ENCODE measurements at places on chromosomes 13 and 19.

DNA sequence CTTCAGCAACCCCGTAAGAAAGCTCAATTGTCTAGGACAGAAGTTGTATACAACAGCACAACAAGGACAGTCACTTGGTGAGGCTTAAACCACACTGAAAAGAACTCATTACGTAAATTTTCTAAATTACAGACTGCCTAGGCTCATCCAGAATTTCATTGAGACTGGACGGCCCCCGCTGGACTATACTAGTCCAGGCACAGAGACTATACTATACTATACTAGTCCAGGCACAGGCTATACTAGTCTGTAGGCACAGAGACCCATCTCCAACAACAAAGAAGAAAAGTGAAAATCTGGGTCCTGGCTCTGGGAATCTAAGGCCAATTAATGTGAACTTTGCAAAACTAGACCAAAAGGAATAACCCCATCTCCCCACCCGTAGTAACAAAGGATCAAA is 700 bp downstream of the ZNF816 start:
- no peak for DNase-seq

GRCh38 chr13:97261254-97262005 is 39.3 kb downstream of the MBNL2 start:
- no peak for DNase-seq

GRCh38 chr13:27170516-27171243 is 931 bp downstream of the USP12 start:
- DNase-seq: no peak

- no peak for DNase-seq
Observed at GRCh38 chr19:2604747-2605329, 97.7 kb downstream of the GNG7 start.

DNA sequence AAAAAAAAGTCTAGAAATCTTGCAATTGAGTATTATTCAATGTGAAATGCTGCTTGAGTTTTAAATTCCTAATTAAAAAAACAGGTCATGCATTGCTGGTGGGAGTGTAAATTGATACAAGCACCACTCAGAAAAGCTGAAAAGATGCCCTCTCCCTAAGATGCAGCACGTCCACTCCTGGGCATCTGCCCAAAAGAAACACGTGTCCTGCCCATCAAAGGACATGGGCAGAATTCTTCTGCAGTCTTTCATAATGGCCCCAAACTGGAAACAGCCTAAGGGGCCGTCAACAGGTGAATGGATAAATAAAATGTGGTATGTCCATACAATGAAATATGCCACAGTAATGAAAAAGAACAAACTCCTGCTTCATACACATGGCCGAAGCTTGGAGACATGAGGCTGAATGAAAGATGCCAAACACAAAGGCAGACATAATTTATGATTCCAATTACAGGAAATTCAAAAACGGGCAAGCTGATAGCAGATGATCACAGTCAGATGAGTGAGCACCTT is 7.8 kb downstream of the POU2F2 start:
- DNase-seq: no peak

GRCh38 chr19:39926170-39926760 is 8.2 kb downstream of the FCGBP start:
- no peak for DNase-seq

GRCh38 chr13:39836038-39836437 is 180.6 kb downstream of the COG6 start:
- no peak for DNase-seq

GRCh38 chr13:51807041-51807440 is 3.1 kb upstream of the DHRS12 start:
- no peak for DNase-seq

DNA sequence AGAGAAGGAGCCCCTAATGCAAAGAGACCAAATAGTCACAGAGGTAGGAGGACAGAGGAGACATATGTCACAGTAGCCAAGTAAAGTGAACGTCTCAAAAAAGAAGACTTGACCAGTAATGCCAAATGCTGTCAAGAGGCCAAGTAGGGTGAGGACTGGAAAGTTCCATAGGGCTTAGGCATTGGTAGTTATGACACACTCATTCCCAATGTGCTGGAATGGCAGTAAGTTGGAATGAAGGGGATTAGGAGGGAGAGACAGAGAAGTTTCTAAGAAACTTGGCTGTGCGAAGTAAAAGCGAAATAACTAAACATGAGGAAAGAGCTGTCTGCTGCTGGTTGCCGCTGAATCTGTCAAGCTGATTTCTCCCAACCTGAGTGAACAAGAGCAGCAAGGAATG is 14.9 kb upstream of the FRY start:
- DNase-seq: no peak

DNA sequence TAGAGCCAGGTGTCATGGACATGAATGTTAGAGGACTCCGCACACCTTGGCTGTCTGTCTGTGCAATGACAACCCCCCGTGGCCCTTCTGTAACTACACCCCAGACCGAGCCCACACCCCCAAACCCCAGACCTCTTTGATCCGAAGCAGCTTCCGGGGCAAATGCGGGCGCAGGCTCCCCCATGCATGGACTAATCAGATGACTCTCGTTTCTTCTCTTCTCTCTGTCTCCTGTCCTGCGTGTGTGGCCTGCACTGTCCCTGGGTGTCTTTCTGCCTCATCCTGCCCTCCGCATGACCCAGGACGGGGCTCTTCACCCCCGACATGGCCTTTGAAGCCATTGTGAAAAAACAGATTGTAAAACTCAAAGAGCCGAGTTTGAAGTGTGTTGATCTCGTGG is 38.9 kb downstream of the TMED1 start:
- no peak for DNase-seq

DNA sequence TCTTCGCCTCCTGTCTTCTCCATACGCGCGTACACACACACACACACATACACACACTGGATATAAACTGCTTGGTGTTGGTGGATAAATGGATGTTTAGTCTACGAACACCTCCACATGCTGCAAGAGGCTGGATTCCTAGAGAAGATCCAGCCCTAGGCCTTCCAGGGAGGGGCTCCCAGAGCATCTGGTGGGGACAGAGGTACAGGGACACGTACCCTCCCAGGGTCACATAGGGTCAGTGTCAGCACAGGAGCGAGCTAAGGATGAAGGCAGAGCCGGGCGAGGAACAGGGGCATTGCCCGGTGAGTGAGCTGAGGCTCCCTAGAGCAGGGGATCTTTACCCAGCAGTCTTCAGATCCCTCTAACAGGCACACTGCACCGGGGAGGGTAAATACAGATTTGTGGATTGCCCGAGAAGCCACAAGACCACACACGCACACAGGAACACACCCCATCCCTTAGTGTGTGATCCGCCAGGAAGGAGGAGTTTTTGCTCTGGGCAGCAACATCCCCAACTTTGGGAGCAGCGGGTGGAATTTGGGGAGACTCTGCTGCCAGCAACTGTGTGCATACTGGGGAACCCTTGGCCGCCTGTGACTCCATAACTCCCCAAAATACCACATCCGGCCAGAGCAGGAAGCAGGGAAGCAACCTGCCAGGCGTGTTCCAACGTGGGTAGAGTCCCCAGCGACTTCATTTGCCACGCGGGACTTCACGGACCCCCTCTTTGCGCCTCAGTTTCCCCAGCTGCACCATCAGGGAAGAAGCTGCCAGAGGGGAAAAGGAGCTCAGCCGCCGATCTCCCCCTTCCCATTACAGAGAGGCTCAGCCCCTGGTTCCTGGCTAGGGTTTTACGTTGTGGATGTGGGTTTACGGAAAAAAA is 5.8 kb upstream of the TLE2 start:
- DNase-seq: no peak

GRCh38 chr13:64640002-64640401 is 2590.1 kb downstream of the PCDH9 start:
- no peak for DNase-seq
